ENCODE measurements at places on chromosomes 4 and X.

GRCh38 chr4:150001815-150002214, 76.4 kb upstream of the DCLK2 start:
- DNase-seq = no peak

DNA sequence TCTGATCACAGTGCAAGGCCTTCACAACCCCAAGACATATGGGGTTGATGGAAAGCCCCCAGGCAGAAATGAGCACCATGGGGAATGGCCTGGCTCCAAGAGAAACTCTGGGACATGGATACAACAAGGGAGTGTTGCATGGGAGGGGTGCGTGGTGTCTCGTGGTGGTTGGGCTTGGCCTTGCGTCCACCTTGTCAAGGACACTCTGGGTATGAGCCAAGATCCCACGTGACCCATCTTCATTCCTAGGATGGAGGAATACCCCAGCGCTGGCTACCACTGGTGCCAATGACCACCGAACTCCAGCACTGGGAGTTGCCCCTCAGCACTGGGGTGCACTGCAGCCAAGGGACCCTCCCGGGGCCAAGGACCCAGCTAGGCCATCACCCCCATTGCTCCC, 267.5 kb upstream of the AGTR2 start:
- DNase-seq = no peak

DNA sequence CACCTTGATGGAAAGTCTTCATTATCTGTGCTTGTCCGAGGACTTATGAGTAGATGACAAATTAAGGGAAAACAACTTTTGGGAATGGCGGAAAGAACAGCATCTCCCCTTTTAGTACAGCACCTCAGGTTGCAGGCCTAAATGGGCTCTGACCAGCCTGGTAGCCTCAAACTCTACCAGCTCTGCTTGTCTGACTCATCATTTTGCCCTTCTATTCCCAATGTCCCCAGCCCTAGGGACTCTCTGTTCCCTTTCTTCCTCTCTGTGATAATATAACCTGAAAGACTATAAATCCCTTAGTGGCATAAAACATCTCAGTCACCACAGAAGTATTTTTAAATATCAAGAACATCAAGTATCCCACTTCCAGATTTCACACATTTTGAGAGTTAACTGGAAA, 121.9 kb downstream of the THOC2 start:
- no peak for DNase-seq

DNA sequence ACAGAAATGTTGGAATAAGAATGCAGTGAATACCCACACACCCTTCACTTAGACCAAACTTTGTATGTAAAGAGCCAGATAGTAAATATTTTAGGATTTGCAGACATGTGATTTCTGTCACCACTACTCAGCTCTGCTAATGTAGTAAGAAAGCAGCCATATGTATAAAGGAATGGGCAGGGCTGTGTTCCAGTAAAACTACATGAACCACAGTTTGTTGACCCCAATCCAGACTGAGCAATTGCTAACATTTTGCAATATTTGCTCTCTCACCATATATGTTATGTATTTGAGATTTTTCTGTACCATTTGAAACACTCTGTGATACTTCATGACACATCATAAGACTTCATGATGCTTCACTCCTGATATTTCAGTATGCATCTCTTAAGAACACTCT, 32.0 kb upstream of the TBC1D1 start:
- no peak for DNase-seq

- no peak for DNase-seq
Measured at GRCh38 chr4:92234393-92235176, 69.2 kb upstream of the GRID2 start.

DNA sequence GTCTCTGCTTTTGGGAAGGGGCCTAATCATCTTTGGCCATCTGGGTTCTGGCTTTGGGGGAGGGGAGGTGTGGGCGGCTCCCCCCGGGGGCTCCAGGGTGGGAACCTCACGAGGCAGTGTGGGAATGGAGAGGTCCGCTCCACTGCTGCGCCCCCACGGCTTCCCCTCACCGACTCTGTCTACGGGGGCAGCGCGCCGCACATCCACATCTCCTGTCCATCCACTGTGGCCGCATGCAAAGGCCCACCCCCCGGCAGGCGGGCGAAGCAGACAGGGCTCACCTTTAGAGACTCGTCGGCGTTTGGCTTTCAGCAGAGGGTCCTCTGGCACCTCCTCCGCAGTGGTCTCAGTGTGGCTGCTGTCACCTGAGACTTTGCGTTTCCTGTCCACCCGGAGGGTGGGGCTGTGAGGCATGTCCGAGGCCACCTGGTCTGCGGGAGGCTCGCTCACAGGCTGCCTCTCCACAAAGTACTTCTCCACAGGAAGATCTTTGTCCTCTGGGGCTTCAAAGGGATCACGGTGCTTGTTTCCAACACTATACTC, 33.6 kb downstream of the BCOR start:
- DNase-seq = no peak

- DNase-seq = no peak
Measured at GRCh38 chr4:71713611-71714203, 70.2 kb downstream of the GC start.

- DNase-seq = no peak
Measured at GRCh38 chr4:86060341-86060740, 299.5 kb downstream of the MAPK10 start.

GRCh38 chr4:100340512-100341485, 150.5 kb upstream of the DDIT4L start:
- no peak for DNase-seq

DNA sequence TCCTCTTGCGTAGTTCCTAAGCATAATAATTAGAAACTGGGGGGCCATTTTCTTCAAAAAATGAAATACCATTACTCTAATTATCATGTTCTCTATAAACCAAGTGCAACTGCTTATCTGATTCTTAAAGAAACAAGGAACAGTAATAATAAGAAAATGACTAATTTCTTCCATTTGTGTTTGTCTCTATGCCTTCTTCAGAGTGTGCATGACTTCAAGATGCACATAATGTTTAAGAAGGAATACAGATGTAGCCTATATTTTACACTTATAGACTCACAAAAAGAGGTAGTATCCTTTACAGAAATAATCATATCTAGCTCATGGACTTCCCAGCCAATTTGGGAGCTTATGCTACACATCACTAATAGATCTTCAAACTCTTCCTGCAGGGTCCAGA, 131.7 kb downstream of the CHRNA9 start:
- DNase-seq = no peak

- no peak for DNase-seq
Measured at GRCh38 chrX:22125481-22125880, 93.4 kb downstream of the PHEX start.

DNA sequence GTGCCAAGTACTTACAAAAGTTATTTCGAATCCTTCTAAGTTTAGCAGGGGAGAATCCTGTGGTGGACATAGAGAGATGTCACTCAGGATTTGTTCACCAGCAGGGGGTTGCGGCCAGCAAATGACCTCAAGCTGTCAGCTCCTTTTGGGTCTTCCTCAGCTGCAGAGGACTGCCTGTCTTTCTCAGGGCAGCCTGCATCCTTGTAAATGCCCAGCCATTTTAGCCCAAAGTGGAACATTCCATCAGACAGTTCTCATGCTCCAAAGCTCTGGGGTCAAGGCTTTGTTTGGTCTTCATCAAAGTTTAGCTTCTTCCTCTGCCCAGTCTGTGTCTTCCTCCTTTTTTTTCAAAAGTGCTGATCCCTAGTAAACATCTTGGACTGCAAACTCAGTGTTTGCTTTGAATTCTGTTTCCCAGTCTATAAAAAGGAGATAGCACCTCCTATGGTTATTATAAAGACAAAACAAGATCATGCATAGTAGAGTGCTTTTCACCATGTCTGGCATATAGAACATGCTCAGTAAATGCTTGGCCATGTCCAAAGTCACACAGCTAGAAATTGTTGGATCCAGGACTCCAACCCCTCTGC, 156.4 kb upstream of the GATB start:
- no peak for DNase-seq

GRCh38 chr4:12105519-12105918, 676.8 kb upstream of the HS3ST1 start:
- no peak for DNase-seq

GRCh38 chr4:158146736-158147135, 26.1 kb downstream of the GASK1B start:
- no peak for DNase-seq

- DNase-seq = no peak
Measured at GRCh38 chrX:154457491-154458115, 478 bp upstream of the PLXNA3 start.

- no peak for DNase-seq
Measured at GRCh38 chr4:545612-546011, 30.5 kb downstream of the TMEM271 start.

DNA sequence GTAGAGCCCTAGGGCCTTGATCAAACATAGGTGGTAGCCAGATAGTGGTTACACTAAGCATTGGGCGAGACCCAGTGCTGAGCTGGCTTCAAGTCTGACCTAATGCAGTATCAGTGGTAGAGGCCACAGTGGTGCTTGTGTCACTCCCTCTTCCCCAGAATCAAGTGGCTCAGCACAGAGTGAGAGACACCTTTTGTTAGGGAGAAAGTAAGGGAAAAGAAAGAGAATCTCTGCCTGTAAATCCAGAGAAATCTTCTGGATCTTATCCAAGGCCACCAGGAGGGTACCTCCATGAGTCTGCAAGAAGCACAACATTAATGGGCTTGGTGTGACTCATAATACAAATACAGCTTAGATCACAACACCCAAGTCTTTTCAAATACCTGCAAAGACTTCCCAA, 117.7 kb upstream of the SLC6A14 start:
- DNase-seq = no peak

DNA sequence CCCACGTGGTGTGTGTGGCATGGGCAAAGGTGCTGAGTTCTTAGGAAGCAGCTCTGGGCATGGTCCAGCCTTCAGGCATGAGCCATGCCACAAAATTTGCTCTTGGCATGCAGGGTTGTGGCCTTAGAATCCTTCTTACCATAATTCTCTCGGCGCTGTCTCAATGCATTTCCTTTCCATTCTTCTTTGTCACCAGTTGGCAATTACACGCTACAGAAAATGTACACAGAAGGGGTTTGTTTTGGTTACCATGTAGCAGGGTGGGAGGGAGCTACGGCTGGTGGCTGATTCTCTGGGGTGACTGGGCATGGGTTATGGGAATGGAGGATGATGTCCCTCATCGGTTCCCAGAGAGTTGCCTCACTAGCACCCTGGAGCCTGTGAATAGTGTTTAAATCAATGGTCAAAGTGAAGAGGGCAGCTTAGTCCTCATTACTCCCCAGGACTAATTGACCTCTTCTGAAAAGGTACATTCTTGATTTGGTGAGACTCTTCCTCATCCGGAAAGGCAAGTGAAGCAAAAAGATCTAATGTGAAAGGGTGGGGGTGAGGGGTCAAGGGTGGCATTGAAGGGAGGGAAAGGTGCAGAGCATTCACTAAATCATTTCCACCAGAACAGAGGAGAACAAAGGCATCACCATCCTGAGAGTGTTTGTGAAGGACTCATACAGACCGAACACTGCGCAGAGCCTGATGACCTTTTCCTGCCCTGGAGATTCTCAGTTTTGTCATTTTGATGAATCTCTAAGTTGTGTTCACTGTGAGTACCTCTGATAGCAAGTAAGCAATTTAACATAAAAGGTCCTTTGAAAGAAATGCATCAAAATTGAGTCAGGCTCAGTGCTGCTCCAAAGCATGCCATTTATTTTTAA, 199.8 kb upstream of the SFRP2 start:
- DNase-seq = no peak

DNA sequence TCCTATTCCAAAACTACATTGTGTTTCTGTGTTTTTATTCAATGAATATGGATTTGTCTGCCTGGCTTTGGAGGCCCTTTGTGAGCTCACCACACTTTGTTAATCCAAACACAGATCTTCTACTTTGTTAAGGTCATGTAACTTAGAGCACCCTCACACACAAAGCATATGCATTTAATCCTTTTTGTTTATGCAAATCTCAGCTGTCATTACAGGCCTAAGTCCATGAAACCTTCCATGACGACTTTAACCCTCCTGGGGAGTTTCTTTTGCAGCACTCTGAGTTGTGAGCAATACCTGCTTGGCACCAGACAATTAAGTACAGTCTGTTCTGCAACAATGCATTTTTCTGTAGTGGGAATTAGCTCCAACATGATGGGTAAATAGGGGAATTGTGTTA, 14.9 kb downstream of the CCSER1 start:
- no peak for DNase-seq

DNA sequence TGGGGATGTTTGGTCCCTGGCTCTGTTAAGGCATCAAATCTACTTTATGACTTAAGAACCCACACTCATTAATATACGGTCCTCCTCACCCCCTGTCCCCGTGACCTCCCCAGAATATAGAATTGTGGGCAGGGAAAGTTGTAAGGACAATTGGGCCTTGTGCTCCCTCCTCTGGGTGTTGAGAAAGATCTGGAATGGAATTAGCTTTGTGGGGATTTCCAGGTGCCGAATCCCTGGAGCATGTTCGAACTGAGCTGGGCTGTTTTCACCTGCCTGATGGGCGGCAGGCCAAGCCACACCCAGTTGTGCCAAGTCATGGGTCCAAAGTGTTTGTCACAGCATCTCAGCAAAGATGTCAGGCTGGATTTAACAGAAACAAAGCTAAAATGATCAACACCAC, 349.3 kb upstream of the KLF3 start:
- no peak for DNase-seq

DNA sequence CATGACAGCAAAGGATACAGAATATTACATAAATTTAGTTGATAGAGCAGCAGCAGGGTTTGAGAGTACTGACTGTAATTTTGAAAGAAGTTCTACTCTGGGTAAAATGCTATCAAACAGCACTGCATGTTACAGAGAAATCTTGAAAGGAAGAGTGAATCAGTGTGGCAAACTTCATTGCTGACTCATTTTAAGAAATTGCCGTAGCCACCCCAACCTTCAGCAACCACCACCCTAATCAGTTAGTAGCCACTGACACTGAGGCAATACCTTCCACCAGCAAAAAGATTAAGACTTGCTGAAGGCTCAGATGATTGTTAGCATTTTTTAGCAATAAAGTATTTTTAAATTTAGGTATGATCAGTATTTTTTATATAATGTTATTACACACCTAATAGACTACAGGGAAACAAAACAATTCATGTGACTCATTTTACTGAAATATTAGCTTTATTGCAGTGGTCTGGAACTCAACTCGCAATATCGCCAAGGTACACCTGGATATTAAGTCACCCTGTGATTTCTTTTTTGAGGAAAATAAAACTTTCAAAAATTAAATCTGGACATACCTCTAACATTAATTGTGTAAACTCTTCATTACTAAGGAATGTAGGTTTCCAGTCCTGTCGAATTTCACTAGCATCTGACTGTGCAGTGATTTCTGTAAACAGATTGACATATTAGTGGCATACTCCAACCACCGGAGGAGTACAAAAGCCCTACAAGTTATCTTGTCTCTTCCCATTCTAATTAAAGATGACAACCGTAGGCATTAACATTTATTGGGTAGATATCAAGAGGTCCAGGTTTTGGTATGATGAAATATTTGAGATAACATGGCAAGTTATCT, 71.1 kb downstream of the CLOCK start:
- DNase-seq = peak; percentile 11

- DNase-seq = no peak
Measured at GRCh38 chr4:73735231-73735630, 5.1 kb upstream of the CXCL8 start.
